A172 (cell line): ENCODE measurements at places on chromosomes 3 and 15. TPM values are rescaled to one million over a fixed set of nuclear protein-coding genes. Genes with fewer than 3 reads are reported as not detected.

DNA sequence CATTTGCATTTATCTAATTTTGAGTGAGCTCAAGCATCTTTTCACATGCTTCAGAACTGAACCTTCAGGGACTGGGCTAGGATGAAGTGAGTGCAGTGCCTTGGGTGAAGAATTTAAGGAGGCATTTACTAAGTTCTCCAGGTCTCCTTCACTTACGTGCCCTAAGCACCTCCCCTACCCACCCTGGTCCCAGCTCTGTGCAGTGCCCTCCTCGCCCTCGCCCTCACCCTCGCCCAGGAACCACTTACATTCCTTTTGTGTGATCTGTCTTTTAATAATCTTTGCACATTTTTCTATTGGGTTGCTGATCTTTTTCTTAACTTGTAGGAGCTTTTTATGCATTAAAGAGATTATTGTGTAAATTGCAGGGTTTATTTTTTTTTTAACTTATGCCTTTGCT is 322.6 kb downstream of the THSD4 start:
- peak; percentile 13 for DNase-seq

- no peak for DNase-seq
These were observed 239.2 kb downstream of the GABRG3 start for GRCh38 chr15:27210176-27210575.

Gene TGM5
- total RNA-seq = 0.14 TPM in 1 of 2 replicates, not detected in the other

Gene ZMAT3
- total RNA-seq = 10.5 and 13.3 TPM in 2 replicates

DNA sequence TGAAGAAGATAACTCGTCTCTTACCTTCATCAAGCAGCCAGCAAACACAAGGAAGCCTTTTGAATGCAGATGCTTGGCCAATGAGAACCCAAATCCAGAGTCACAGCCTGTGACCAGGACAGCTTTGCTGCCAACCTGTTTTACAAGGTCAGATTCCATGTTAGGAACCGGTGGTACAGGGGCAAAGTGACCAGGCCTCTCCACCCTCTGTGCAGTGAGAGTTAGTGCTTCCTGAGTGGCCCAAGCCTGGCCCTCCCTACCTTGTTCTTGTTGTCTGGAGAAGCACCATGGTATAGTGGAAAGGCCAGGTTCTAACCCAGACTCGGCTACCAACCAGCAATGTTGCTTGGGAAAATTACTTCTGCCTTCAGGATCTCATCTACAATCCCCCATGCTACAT is 23.4 kb downstream of the BDH1 start:
- DNase-seq = no peak

Gene STAB1
- 0.12 TPM in 1 of 2 replicates, not detected in the other for total RNA-seq
